Erythroblast (primary cell): ENCODE measurements at places on chromosomes 5 and 9.

DNA sequence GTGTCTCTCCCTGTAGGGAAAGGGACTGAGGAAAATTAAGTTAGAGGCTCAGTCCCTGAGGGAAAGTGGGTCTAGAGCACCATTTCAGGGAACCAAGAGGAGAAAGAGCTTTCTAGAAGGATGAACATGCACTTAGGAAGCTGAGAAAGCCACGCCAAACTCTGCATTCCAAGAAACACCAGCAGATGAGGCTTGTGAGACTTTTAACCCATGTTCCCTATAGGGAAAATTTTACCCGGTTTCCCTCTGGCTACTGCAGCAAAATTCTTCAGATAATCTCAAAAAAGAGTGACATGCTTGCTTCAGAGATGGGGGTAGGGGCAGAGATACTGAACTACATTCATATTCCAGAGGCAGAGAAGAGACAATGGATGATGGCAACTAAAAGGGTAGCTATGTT, 8.6 kb downstream of the TLN1 start:
- DNase-seq, result no peak

GRCh38 chr5:154587123-154588026, 109.3 kb upstream of the HAND1 start:
- no peak for DNase-seq

- DNase-seq, result no peak
Measured at GRCh38 chr9:133814586-133815208, 76.5 kb upstream of the SARDH start.

DNA sequence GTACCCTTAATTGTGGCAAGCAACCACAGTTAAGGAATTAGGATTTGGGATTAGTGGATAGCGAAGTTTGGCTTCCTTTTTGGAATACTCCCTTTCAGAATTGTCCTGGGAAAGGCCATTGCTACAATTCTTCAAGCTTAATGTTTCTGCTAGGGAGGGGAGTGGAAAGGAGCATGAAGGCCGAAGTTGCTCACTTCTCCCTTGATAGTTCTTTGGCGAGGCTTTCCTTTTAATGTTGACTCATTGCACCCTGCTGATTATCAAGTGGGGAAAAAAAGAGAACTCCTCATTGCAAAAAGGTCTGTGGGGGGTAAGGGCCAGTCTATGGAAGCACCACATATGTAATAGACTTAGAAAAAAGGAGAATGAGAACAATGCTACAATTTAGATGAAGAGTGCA, 30.7 kb downstream of the GRIN3A start:
- no peak for DNase-seq

DNA sequence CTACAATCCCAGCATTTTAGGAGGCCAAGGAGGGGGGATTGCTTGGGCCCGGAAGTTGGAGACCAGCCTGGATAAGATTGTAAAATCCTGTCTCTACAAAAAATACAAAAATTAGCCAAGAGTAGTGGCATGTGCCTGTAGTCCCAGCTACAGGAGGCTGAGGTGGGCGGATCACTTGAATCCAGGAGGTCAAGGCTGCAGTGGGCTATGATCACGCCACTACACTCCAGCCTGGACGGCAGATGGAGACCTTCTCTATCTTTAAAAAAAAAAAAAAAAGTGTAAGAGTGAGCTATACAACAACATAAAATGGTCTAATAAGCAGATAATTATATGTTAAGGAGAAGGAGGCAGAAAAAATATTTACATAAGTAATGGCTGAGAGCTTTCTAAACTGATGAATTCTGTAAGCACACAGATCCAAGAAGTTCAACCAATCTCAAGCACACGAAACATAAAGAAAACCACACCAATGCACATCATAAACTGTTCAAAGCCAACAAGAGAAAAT, 23.0 kb downstream of the CDC14B start:
- DNase-seq, result no peak

DNA sequence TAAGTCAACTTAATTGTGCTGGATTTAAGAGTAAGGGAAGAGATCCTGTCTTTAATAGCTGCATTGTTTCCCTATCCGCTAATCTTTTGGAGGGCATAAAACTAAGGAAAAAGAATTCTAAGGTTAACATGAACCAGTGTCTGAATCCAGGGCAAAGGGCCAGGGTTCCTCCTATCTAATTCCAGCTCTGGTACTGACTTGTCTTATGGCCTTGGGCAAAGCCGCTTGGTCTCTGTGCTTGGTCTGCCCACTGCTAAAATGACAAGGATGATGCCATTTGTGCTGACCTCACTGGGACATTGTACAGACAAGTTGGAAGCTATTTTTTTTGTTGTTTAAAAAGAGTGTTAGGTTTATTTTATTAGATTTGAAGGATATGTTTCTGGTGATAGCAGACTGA, 334.7 kb upstream of the PIK3R1 start:
- no peak for DNase-seq

- DNase-seq, result no peak
Measured at GRCh38 chr5:117103703-117104102, 529.1 kb upstream of the SEMA6A start.

DNA sequence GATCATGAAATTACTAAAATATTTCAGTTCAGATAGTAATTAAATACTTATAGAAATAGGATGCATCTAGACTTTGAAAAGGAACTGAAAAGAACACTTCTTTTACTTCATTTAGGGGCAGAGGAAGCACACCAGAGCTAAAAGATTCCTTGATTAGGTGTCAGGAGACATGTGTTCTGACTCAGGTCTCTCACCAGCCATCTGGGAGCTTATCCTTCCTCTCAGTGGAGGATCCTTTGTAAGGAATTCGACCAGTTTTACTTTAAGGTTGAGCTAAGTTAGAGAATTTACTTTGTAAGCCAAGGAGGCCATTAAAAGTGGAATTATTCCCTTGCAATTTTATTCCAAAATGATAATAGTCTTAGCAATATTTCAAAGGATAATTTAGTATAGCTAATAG, 16.7 kb downstream of the VCAN start:
- no peak for DNase-seq
